PC-3 (cell line): ENCODE measurements at places on chromosomes 13 and 19. TPM values are rescaled to one million over a fixed set of nuclear protein-coding genes. Genes with fewer than 3 reads are reported as not detected.

- no peaks in the 10 kb centered on the region for H3K27me3 ChIP-seq
- peaks cover 26% of the 10 kb centered on the region for H3K4me1 ChIP-seq
- no peak for DNase-seq
- H3K36me3 ChIP-seq: 0 out of 2 replicates have a peak, but pooled peaks cover 5% of the 10 kb centered on the region
- H3K4me3 ChIP-seq: peak overlapping the region; percentile 94
- no peak overlapping the region for H3K27ac ChIP-seq
These were observed 287 bp upstream of the ZSCAN22 start for GRCh38 chr19:58326501-58326913.

DNA sequence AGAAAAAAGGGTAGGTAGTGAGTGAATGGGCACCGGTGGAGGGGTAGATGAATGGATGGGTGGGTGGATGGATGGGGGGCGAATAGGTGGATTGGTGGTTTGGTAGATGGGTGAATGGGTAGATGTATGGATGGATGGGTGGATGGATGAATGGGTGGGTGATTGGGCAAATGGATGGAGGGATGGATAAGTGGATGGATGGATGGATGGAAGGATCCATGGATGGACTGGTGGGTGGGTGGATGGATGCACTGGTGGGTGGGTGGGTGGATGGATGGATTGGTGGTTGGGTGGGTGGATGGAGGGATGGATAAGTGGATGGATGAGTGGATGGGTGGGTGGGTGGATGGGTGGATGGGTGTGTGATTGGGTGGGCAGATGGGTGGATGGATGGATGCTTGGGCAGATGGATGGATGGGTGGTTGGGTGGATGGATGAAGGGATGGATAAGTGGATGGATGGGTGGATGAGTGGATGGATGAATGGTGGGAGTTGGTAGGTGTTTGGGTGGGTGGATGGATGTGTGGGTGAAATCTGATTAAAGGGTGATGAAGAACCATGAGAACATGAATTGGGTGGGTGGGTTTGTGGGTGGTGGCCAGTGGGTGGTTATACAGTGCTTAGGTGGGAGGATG is 2.3 kb downstream of the ANKRD24 start:
- no peak for DNase-seq
- H3K27me3 ChIP-seq: no peaks in the 10 kb centered on the region
- no peak overlapping the region for H3K27ac ChIP-seq
- peaks cover 8% of the 10 kb centered on the region; the same call in 1 of the 2 replicates for H3K4me1 ChIP-seq
- H3K36me3 ChIP-seq: no peaks in the 10 kb centered on the region

GRCh38 chr13:114116734-114117133 is 15.7 kb downstream of the RASA3 start:
- no peak for DNase-seq
- no peaks in the 10 kb centered on the region for H3K36me3 ChIP-seq
- no peak overlapping the region for H3K4me3 ChIP-seq
- peaks cover 30% of the 10 kb centered on the region for H3K4me1 ChIP-seq

The ZNF177 gene
- total RNA-seq: 1.3 and 1.4 TPM in 2 replicates

The PEAK3 gene
- not detected in 2 replicates for total RNA-seq

The SHISA2 gene
- 7.8 TPM in 2 replicates for total RNA-seq

The ZNF211 gene
- total RNA-seq: 9.6 and 10.1 TPM in 2 replicates
